ENCODE measurements at places on chromosomes 7 and 10.

GRCh38 chr10:74921744-74922143, 95.3 kb downstream of the KAT6B start:
- no peak for DNase-seq

- DNase-seq: peak; percentile 43
These were observed 87.4 kb upstream of the ZMIZ1 start for GRCh38 chr10:78981257-78981969.

- no peak for DNase-seq
These were observed 33.4 kb downstream of the CPXM2 start for GRCh38 chr10:123858077-123858681.

DNA sequence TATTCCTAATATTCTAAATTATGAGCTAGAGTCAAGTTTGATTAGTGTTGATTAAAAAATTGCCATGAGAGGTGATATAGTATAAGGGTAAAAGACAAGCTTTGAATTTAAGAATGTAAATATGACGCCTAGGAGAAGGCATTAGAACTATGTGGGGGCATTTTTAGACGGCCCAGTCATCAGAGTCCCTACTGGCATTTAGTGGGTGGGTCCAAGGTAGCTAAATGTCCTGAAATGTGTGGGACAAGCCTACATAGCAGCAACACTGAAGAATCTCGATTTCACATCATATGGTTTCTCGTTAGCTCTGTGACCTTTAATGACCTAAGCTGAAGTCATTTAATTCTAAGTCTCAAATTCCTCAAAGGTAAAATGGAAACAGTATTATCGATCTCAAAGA, 133.5 kb downstream of the SGMS1 start:
- no peak for DNase-seq

- no peak for DNase-seq
These were observed 53.4 kb downstream of the NRCAM start for GRCh38 chr7:108402865-108403264.

GRCh38 chr10:60810437-60811182, 32.3 kb downstream of the CDK1 start:
- no peak for DNase-seq

Measured in CD4-positive, alpha-beta T cell treated with Interleukin-15 for 1 hour (primary cell).